ENCODE measurements at places on chromosomes 16 and 17. TPM values are rescaled to one million over a fixed set of nuclear protein-coding genes. Genes with fewer than 3 reads are reported as not detected.

DNA sequence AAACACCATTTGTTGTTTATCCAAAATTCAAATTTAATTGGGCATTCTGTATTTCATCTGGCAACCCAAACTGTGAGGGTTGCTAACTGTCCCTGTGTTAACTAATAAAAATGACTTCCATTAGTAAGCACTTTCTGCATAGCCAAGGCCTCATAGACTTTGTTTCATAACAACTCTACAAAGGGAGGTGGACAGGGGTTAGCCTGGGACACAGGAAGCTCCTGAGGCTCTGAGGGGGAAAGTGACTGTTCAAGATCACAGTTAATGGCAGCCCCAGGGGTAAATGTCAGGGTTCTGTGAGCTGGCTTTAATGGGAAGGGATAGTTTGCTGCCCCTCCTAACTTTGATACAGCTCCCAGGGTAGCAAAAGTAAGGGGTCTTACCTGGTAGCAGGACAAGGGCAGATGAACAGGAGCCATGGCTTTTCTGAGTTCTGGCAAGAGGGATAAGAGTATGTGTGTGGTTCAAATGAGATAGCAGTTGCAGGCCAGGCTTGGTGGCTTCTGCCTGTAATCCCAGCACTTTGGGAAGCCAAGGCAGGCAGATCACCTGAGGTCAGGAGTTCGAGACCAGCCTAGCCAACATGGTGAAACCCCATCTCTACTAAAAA lies 2.2 kb downstream of the HEATR9 start:
- no peak for DNase-seq

ITGAD gene
- not detected for total RNA-seq

ADORA2B gene
- 53.0 TPM for total RNA-seq

RHBDL1 gene
- total RNA-seq, result 0.43 TPM

DNA sequence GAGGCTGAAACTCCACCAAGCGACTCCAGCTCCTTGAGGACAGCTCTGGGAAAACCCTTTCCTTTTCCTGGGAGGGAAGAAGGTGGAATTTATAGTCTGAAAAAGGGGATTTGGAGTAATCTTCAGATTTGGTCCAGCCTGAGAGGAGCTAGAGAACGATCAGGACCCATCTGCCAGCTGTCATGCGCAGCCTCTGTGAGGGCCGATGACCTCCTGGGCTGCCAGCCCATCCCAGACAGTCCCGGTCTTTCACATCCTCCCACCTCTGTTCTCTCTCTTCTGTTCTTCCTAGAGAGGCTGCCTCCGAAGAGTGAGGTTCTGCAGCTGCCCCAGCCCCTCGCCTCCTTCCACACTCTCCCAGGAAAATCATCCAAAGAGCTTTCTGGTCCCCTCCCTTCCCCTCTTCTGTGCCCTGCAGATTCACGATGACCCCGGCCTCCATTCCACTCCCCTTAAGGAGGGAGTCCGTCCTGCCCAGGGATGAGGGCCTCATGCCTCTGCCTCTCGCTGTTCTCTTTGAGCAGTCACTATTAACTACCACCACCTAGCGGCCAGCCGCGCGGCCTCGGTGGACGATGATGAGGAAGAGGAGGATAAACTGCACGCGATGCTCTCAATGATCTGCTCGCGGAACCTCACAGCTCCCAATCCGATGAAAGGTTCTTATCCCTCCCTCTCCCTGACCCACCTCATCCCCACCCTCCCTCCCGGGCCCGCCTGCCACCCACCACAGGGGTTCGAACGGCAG lies 29.6 kb downstream of the SGSM2 start:
- DNase-seq, result no peak

GRCh38 chr16:79897104-79897452 lies 296.5 kb upstream of the MAF start:
- no peak for DNase-seq

CTRL gene
- 1.6 TPM for total RNA-seq

- DNase-seq, result no peak
These were observed 109.1 kb downstream of the RGS9 start for GRCh38 chr17:65246252-65246651.

DNA sequence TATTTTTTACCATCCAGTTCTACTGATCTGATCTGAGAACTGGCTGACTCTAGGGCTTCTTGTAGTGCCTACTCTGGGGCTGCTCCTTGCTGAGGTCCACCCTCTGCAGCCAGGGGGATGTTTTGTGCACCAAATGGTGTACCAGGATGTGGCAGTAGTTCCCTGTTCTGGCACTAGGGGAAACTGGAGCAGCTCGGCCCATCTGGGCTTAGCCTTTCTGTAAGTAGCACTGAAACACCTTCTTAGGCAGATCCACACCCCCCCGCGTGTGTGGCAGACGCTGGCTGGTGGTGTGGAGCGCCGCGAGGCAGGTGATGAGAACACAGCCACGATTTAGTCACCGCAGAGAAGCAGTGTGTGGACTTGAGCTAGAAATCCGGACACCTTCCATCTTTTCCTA lies 17.0 kb downstream of the DUSP14 start:
- DNase-seq, result no peak

GRCh38 chr17:36034127-36034526 lies 16.4 kb upstream of the CCL23 start:
- DNase-seq, result no peak

- no peak for DNase-seq
These were observed 426.2 kb upstream of the EEF2KMT start for GRCh38 chr16:5523829-5524228.

DNA sequence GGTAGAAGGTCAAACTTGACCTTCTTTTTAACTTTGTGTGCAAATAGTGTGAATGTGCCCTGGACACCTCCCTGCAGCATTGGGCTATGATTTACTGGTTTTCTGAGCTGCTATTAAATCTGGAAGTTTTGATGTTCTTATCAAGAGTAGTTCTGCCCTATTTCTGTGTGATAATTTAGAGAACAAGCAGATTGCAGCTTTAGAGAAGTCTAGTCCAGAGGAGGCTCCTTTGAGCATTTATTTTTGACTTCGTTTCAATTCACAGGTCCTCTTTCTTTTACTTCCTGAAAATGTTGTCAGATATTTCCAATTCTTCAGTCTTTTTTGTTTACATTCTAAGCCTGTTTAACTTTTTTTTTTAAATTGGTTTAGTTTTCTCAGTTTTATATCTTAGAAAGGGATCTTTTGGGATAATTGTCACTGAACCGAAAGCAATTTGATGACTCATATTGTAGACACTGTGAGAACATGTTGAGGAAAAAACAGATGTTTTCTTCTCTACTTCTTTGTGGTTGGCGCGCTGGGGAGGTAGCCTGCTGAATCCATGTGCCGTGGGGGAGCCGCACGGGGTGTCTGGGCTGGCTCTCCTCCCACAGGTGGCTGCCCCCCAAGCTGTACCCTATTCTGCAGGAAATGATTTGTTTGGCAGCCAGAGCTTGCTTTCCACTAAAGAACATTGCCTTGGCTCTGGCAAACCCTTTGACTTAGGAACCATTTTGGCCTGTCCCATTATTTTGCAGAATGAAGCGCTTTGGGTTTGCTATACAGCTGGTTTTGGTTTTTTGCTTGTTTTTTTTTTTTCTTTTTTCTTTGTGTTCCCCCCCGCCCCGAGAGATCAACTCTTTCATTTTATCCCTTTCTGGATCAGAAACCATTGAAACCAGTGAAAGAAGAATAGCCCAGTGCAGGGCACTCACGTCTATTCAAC lies 53.4 kb downstream of the MFSD11 start:
- no peak for DNase-seq

DNA sequence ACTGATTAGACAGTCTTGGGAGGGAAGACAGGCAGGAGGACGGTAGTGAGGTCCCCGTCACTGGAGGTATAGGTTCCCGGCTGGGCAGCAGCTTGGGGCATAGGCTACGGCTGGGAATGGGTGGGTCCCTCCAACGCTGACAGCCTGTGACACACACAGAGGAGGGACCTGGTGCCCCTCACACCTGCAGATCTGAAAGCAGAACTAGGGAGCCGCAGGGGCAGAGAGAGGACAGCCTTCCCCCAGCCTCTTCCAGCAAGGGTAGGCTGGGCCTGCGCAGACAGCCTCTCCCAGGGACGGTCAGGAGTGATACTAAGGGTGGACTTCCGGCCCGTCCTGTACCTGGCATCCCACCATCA lies 2.0 kb downstream of the P2RX1 start:
- DNase-seq, result no peak

DNAH9 gene
- 0.07 TPM for total RNA-seq

NEUROD2 gene
- not detected for total RNA-seq

GRCh38 chr17:28328325-28328724 lies 6.9 kb downstream of the IFT20 start:
- no peak for DNase-seq

DNA sequence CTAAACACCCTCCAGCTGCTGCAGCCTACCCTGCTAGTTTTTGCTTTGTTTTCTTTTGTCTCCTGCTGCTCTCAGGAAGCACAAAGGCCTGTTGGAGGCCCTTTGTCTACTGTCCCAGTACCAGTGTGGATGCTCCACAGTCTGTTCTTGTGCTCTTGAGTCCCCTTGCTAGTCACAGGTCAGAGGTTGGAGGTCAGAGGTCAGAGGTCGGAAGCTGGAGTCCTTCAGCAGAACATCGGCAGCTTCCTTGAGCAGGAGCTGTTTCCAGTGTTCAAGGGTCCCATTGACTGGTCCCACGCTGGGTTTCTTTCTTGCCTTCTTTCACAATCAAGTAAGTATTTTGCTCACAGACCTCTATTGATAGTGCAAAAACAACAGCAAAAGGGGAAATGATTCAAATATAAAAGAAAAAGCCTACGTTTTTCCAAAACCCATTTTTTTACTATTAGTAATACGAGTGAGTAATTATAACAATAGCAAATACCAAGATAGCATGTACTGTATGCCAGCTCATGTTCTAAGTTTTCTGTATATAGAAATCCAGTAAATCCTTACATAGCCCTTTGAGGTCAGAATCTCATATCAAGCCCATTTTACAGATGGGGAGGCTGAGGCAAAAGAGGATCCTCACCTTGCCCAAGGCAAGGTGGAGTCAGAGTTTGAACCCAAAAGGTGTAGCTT lies 10.9 kb upstream of the IL34 start:
- DNase-seq, result no peak

- no peak for DNase-seq
These were observed 21.7 kb downstream of the ADCY7 start for GRCh38 chr16:50288026-50288425.

Measured in epithelial cell of proximal tubule (primary cell).